Left ventricle myocardium superior (tissue), 1 donor: ENCODE measurements at places on chromosomes 4 and X. TPM values are rescaled to one million over a fixed set of nuclear protein-coding genes. Genes with fewer than 3 reads are reported as not detected.

MAGEB10 gene
- total RNA-seq: not detected

KCTD8 gene
- 0.22 TPM for total RNA-seq

EXOC1L gene
- not detected for total RNA-seq

SH3RF1 gene
- total RNA-seq: 5.8 TPM

FHDC1 gene
- 0.35 TPM for total RNA-seq
